Aorta (tissue), 5 donors: ENCODE measurements at places on chromosomes 2 and 18.

- no peak for DNase-seq
These were observed 33.3 kb downstream of the ABI2 start for GRCh38 chr2:203361495-203361894.

GRCh38 chr2:223052548-223053483 lies 826 bp downstream of the KCNE4 start:
- peak; percentile 60 for DNase-seq

DNA sequence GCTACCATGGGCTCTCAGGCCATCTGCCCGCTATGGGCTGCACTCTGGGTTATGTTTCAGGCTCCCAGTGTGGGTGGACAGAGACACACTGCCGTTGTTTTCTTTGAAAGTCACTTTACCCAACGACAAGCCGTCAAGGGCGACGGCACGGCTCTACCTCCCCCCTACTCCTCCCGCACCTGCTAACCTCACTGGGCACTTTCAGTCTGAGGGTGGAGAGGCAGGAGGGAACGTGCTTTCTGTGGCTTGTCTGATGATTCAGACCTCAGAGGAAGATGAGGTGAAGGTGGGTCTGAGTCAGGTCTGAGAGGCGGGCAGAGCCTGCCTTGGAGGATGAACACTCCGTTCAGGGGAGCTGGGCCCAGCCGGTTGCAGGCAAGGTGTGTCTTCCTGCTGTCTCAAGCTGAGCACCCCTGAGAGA lies 147.6 kb upstream of the HDAC4 start:
- no peak for DNase-seq

DNA sequence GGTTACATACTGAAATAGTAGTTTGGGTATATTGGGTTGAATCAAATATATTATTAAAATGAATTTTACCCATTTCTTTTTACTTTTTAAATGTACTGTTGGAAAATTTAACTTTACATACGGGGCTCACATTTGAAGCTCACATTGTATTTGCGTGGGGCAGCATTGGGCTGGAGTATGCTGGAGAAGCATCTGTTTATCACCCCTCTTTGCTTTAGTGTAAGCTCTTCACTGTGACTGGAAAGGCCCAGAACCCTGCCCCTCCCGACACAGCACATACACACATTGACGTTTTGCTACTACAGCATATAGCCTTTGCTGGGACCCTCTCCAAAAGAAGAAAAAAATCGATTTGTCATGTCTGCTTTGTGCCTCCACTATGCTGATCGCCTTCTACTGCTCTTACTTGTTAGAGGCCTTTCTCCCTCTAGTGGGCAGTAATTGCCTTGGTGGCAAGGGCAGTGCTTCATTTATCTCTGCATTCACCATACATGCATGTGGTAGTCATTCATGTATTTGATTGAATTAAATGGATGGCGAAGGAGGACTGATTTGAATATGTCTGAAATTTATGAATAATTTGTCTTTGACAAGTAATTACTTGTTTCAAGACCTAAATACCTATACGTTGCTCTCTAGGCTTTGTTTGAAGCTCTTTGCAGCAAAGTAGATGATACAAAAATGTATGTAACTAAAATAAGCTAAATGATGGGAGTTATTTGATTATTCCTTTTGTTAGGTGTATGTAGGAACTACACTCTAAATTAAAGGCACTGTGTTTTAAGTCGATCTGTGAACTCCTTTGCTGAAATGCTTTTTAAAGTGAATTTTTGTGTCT lies 37.4 kb downstream of the VAPA start:
- no peak for DNase-seq

- DNase-seq = no peak
These were observed 131.8 kb downstream of the ACOXL start for GRCh38 chr2:110864176-110864575.
